G401 (cell line): ENCODE measurements at places on chromosomes 3 and 15.

DNA sequence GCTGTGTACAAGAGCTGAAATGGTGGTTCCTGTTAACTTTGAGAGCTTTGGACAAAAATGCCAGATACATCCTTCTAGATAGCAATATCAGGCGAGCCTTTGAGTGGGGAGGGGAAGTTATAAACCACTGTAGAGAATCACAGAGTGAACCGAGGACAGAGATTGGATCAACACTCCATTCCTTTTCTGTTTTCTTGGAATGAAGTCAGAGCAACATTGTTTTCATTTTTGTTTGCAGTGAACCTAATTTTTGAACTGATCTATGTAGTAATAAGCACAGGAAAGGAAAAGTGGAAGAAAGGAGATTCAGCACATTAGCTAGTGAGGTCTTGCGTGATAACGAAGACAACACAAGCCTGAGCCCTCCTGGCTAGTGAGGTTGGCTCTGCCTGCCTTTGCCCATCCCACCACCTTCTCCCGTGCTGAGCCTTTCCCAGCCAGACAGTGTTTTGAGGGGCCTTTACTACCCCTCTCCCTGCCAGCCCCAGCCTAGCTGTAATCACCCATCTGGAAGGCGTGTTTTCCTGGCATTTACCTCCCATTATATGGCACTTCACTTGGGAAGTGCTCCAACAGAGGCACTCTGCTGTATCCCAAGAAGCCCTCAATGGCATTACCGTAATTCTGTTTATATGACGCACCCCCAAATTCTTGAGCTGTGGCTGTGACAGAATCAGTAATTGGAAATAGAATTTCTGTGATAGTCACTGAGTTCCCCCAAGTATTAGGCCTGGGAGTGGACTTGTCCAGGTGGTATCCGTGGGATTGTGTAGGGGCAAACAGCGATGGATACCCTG, 129.8 kb downstream of the CACNA1D start:
- DNase-seq, result no peak

- DNase-seq, result peak; percentile 96
These were observed 209.5 kb downstream of the ZIC1 start for GRCh38 chr3:147618691-147619090.

- no peak for DNase-seq
These were observed 789.9 kb downstream of the IGSF11 start for GRCh38 chr3:118244761-118245160.

GRCh38 chr3:88013592-88013991, 45.2 kb downstream of the CGGBP1 start:
- no peak for DNase-seq

DNA sequence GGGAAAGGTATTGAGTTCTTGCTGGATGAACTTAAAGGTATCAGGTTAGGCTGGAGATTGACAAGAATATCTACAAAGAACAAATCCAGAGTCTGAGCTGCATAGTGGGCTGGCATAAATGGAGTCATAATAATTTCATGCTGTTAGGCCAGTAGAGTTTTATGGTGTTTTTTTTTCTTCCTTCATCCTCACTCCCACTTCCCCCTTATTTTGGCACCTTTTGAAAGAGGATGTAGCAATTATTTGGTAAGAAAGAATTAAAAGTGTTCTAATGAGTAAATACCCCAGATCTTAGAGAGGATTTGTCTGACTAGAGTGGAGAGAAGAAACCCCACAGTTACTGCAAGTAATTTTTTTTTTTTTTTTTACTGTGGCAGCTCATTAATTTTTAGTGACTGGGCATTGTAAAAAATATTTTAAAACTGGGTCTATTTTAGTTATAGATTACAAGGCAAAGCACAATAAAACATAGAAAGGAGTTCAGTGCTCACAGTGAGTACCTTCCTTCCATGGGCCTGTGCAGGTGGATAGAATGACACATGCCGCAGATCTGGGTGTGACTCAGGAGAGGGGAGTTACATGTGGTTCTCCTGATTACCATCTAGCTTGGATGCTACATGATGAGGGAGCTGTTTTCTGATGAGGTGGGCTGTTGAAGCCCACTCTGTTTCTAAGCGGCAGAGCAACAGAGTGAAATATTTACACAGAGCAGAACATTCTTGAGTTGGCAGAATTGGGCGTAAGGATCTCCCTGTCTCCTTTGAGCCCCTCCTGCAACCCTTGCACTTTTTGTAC, 5.3 kb downstream of the EDEM1 start:
- DNase-seq, result no peak

- no peak for DNase-seq
These were observed 68.2 kb upstream of the GSK3B start for GRCh38 chr3:120162400-120162799.

DNA sequence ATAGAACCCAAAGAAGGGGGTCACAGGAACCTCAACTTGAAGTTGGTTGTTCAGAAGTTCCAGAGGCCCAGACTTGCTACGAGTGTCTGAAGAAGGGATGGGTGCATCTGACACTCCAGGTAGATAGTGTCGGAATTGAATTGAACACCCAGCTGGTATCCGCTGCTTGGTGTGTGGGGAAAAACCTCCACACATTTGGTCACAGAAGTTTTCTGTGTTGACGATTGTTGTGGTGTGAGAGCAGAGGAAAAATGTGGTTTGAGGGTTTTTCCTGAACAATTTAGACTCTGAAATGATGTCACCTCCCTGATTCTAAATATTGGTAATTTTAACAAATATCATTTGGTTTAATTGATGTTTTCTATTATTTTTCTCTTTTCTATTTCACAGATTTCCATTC, 218.8 kb upstream of the CTNNB1 start:
- DNase-seq, result no peak

DNA sequence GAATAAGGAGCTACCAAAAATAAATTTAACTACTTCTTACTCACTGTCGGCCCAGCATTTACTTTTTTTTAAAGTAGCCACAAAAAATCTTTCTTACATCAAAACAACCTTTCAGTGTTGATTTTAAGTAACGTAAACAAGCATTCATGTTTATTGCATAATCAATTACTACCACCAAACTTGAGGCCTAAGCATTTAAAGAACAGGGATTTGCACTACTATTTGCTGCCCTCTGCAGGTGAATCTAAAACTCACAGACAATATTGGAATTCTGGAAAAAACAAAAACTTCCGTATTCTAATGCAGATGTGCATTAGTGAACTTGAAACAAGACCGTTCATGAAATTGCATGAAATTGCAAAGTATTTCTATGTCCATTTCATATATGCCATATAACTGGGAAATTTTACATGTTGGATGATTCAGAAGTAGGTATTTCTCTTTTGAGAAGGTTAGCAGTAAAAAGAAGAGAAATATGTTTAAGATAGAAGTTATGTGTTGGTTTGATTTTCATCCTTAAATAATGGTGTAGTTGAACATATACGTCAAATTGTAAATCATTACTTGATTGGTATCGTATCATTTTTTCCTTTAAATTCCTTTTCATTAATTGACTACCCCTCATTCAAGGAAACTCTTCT, 55.6 kb downstream of the CGGBP1 start:
- DNase-seq, result peak; percentile 22

GRCh38 chr15:43189296-43189695, 4.1 kb downstream of the CCNDBP1 start:
- DNase-seq, result no peak
